ENCODE measurements at places on chromosomes 6 and 20.

DNA sequence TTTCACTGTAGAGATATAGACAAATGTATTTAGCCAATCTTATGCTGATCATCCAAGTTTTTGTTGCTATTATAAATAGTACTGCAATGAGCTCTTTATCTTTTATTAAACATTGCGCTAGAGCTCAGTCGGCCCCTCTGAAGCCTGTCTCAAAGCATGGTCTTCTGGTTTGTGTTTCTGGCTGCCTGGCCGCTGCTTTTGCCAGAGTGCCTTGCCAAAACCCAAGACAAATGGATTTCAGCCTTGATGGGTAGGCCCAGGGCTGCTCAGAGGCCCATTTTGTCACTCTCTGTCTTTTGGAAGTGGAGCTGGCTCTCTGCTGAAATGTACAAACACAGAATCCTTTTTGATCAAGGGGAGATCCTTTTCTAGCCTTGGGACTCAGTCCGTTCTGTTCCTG, 102.9 kb upstream of the KCNG1 start:
- no peak for DNase-seq

DNA sequence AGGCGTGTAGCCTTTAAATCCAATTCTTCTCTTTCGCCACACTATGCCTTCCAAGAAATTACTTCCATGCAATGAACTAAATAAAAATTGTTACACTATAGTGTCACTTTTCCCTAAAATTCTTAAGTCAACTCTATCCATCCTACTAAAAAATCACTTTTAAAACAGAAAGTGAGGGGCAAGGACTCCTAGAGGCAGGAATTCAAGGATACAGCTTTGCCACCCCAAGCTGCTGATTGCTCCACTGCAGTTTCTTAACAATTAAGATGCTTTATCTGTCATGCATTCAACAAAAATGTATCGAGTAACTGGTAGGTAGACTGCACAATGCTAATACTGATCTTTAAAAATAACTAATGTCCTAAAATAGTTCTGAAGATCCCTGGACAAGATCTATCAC, 4.3 kb downstream of the MCM9 start:
- DNase-seq, result no peak

DNA sequence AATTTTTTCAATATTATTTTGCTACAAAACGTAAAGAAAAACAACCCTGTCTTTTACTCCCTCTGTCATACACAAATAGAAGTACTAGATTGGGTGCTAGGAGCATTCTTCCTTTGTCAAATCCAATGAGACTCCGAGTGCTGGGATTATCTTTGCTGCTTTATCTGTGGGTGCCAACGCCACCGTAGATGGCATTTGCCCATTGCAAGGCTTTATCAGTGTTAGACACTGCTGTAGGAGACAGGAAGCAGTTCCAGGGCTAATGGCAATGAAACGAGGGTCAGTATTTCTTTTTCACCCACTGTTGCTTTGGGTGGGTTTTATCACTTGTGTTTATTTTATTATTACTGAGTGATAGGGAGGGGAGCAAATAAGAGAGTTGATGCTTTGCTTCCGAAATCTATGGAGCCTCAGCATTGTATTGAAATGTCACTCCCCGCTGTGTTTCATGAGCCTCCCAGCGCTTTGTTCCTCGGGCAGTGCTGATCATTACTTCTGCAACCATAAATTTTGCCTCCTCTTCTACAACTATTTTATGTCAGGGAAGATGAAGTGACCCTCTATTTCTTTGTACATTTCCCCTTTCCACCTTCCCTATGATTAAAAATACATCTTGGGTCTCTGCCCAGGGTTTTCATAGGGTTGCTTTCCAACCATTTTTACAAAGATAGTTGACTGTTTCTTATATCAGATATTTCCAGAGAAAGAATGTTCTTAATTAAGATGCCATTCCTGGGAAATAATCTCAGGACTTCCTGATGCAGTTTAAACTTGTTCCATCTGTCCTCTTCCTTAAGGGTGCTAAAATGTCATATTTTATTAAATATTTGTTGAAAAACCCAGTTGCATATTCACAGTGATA, 86.7 kb upstream of the LAMP5 start:
- no peak for DNase-seq

DNA sequence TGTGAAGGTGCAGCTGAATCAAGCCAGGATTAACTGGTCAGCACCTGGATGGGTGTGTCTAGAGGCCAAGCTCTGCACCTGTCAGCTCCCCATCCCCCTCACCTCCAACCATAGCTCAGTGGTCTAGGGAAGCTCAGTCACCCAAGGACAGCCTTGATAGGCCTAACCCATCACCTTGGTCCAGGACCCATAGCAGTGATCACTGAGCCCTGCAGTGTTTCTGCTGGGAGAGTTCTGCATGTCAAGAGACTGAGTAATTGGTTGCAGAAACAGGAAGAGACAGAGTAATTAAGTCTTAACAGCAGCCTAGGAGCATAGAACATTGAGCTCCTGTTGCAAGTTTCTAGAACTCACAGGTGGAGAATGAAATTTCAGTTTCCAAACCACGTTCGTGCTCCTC, 18.7 kb upstream of the RALGAPB start:
- DNase-seq, result no peak

- DNase-seq, result no peak
These were observed 11.6 kb downstream of the SOX4 start for GRCh38 chr6:21605166-21605565.

DNA sequence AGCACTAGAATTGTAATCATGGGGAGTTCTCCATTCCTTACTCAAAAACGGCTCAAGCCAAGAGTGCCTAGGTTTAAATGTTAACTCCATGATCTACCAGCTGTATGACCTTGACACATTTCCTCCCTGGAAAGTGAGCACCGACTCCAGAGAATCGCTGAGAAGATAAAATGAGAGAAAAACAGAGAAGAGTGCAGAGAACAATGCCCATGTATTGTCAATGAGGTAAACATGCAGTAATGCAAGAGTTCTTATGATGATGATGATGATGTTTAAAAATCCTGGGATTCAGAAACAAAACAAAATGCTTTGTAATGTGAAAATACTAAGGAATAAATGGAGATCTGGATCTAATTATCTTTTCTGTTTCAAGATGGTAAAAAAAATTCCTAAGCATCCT, 64.8 kb upstream of the BEND6 start:
- no peak for DNase-seq

DNA sequence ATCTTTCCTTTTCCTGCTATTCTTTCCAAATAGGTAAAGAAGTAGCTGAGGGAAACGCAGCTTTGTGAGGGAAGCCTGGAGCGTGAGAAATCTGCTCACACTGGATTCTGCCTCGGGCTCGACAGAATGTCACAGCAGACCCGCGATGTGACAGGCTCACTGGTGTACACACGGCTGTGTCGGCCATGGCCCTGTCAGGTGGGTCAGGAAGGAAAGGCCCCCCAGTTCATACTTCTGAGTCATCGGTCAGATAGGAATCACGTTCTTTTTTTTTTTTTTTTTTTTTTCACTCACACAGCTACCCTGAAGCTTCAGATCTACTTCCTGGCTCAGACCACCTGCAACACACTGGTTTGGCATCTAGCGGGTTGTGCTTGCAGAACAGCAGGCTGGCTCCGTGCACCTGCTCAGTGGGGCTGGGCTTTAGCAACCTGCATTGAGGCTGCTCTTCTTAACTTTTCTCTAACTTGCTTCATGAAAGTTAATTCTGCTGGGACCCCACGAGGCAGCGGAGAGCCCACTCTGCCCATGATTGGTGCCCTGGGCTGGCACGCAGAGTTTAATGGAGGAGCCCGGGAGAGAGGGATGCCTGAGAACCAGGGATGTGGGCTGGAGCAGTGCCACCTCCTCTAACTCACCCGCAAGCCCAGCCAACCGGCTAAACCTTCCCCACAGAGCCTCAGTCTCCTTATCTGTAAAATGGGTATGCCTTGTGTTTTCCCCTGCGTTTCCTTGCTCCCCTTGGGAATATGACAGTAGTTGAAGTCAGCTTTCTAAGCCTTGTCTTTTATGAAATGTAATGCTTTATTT, 61.5 kb upstream of the FNDC1 start:
- peak; percentile 81 for DNase-seq

- no peak for DNase-seq
These were observed 687.2 kb upstream of the AGPAT4 start for GRCh38 chr6:161961046-161961445.

GRCh38 chr6:148324297-148324985, 18.2 kb upstream of the SASH1 start:
- DNase-seq, result no peak

DNA sequence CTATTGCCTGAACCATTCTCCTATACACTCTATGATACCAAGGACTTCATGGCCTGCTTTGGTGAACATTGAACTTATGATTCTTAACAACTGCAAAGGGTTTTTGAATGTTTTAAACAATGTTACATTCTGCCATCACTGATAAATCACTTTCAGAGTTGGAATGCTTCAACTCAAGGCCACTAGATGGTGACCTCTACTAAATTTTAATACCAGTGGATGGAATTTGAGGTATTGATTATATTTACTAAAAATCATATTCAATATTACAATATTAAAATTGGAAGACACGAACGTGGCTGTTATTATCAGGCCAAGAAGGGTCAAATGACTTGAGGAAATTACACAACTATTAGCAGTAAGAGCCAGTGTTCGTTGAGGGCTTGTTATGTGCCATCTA, 18.6 kb downstream of the MYCT1 start:
- no peak for DNase-seq

- DNase-seq, result no peak
These were observed 27.5 kb downstream of the MAN1A1 start for GRCh38 chr6:119322034-119322433.

GRCh38 chr20:9353916-9354276, 160.5 kb upstream of the LAMP5 start:
- no peak for DNase-seq

DNA sequence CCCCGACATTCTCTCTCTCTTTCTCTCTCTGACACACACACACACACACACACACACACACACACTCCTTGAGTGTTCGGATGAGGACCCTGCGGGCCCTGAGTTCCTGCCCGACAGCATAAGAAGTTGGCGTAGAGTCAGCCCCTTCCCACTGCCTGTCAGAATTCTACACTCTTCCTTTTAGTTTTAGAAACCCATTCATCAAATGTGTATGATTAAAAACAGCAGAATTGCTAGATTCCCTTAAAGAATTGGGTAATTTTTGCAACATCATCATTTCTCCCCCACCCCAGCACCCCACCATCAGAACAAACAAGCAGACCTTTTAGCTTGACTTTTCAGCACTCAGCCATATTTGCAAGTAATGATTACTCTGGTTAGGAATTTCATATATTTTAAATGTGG, 322.8 kb downstream of the FARS2 start:
- DNase-seq, result no peak

- DNase-seq, result no peak
These were observed 5.0 kb upstream of the GFOD1 start for GRCh38 chr6:13492357-13492756.

- DNase-seq, result no peak
These were observed 23.2 kb downstream of the TNXB start for GRCh38 chr6:32085759-32086459.

DNA sequence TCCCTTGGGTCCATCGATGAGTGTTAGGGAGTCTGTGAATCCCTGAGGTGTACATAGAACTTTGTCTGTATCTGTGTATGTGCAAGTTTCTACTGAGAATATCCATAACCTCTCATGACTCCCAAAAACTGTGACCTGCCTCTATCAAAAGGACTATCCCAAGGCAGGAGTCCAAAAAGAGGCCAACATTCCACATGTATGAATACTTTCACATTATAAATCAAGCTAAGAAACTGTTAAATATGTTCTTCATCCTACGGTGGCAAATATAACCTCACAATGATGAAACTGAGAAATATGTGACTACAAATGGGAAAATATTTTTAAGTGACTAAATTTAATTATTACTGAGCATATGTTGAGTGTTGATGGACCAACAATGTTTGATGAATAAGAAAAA, 16.1 kb upstream of the STX11 start:
- no peak for DNase-seq

GRCh38 chr20:50992336-50992732, 30.6 kb downstream of the KCNG1 start:
- no peak for DNase-seq

GRCh38 chr6:36783603-36784375, 55.5 kb downstream of the CPNE5 start:
- no peak for DNase-seq

DNA sequence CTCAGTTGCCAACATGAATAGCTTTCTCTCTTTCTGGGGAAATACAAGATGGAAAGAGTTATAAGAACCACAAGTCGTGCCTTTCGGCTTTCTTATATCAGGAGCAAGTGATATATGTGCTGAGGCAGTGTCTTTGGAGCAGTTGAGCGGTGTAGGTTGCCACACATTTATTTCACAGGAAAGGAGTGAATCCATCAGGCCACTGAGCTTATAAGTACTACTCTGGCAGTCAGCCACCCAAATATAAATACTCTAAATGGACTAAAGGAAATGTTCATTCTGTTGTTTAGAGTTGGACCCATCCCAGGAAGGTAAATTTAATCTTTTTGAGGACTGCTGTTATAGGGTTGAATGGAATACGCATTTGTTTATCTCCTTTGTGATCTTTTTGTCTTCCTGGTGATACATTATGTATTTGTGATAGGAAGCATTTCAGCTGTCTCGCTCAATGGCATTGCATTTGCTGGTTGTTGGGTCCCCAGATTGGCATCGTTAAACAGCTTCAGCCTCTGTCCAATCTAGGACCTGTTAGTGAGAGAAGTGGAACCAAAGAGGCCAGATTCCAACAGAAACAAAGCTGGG, 139.7 kb downstream of the SOBP start:
- DNase-seq, result peak; percentile 97

GRCh38 chr6:145736661-145737144, 1.4 kb upstream of the EPM2A start:
- DNase-seq, result no peak
